ENCODE measurements at places on chromosomes 6 and 20.

DNA sequence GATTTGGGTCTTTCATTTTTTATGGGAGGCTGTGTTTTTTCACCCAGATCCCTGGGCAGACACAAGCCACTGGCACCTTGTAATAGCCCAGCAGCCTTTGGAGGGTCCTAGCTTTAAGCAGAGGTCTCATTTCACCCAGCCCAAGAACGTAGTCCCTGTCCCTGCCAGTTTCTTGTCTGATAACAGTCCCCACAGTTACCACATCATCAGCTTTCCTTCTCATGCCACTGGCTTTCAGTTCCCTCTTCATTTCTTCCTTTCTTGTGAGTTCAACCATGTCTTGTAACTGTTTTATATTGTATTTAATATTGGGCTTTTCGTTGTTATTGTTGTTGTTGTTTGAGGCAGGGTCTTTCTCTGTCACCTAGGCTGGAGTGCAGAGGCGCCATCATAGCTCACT, 10.6 kb downstream of the PNPLA1 start:
- no peak for DNase-seq

DNA sequence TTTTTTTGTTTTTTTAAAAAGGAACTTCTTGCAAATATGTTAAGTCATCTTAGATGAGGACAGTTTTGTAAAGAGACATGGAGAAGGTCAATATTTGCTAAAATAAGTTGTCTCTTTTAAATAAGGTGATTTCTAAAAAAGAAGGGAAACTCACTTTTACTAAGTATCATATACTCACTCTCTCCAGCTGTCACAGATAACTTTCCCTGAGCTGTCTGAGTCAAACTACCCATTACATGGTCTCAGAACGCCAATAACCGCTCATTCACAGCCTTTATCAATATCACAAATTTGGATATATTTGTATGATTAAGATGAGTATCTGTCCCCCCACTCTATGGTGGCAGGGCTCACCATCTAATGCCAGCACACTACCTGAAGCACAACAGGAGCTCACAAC, 47.6 kb downstream of the IPCEF1 start:
- DNase-seq, result no peak

DNA sequence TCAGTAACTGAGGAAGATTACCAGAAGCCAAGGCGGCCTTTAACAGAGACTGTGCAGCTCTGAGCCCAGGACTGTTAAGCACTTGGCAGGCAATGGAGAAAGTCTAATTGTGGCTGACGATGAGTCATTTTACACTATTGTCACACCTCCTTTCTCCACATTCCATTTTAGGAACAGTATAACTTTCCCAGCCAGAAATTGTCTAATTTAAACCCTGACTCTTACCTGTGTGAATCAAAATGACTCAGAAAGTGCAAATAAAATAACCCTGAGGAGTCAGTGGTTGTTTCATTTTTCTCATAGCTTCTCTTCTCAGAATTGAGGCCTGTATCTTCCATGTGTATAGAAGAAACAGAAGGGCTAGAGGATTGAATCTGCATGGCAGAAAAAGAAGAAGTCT, 40.0 kb upstream of the OPN5 start:
- DNase-seq, result no peak

- DNase-seq, result no peak
Observed at GRCh38 chr20:15289337-15289736, 951.9 kb upstream of the FLRT3 start.

DNA sequence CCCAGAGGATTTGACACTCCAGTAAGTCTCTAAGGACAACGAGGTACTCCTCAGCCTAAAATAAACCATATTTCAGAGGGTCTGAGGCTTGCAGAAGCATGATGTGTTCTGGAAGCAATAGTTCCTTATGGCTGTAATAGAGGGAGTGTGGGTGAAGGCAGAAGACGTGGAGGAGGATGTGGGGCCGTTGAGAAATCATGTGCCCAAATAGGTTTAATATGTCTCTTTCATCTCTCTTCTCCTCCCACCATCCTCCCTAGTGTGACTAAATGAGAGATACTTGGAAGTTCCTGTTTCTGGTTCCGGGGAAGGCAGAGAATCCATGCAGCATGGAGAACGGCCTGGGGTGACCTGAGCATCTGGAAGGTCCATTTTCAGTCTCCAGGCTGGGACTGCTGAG, 174.0 kb upstream of the RSPO3 start:
- no peak for DNase-seq

DNA sequence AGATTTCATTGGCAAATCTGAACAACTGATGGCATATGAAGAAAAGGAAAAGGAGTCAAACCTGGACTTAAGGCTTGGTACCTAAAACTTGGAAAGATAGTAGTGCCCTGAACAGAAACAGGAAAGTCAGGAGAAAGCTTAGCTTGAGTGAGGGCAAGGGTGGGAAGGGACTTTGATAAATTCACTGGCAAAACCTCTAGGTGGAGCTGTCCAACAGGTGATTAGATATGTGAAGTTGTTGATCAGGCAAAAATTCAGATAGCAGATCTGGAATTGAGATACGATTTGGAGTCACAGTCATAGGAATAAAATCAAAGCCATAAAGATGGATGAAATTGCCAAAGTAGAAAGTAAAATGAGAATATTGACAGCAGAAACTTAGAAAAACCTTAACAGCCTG, 16.1 kb upstream of the ZNF292 start:
- peak; percentile 19 for DNase-seq

- DNase-seq, result no peak
Observed at GRCh38 chr20:59087829-59088433, 45.3 kb upstream of the PRELID3B start.

- DNase-seq, result no peak
Observed at GRCh38 chr6:79671600-79672266, 40.6 kb downstream of the SH3BGRL2 start.

- no peak for DNase-seq
Observed at GRCh38 chr6:32128751-32129296, 778 bp upstream of the ATF6B start.

DNA sequence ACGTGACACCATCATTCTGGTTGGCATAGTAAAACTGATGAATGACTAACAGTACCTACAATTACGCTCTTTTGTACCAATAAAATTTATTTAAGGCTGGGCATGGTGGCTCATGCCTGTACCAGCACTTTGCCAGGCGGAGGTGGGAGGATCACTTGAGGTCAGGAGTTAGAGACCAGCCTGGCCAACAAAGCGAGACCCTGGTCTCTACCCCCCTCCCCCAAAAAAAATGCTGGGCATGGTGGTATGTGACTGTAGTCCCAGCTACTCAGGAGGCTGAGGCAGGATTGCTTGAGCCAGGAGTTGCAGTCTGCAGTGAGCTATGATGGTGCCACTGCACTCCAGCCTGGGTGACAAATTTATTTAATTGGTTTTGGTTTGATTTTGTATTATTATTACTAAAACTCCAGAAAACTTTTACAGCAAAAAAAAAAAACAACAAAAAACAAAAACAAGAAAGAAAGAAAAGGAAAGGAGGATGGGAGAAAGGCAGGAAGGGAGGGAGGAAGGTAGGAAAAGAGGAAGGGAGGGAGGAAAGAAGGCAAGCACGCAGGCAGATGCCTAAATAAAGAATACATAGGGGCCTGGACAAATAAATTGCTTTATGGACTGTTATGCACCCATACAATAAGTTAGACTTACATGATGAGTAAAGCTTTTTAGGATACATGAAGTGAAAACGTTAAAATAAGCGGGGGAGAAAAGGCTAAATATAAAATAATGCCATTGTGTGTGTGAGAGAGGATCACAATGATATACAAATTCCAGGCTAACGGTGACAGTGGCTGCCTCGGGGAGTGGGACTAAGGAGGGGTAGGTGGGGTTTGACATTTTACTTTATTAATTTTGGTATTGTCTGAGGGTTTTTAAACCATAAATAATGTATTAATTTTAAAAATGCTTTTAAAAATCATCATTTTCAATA, 682 bp upstream of the ZSCAN9 start:
- no peak for DNase-seq

DNA sequence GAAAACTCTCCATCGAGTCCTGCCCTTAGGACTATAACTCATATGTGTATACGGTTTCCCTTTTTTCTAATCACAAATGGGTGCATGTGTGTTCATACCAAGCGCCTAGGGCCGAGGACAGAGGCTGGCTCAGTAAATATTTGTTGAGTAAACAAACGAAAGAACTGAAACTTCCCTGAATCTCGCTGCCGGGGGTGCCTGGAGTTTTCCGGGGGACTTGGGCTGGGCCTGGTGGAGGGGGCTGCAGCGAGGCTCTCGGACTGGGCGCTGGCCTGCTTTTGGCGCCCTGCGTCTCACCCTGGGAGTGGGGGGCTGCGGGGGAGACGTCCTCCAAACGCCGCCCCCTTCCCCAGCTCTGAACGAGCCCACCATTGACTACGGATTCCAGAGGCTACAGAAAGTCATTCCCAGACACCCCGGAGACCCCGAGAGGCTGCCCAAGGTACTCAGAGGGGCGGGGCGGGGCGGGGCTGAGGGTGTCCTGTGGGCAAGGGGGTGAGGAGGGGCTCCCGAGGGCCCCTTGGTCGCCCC, 49.0 kb downstream of the CPXM1 start:
- no peak for DNase-seq

GRCh38 chr6:52102405-52102804, 15.0 kb upstream of the PKHD1 start:
- DNase-seq, result no peak

DNA sequence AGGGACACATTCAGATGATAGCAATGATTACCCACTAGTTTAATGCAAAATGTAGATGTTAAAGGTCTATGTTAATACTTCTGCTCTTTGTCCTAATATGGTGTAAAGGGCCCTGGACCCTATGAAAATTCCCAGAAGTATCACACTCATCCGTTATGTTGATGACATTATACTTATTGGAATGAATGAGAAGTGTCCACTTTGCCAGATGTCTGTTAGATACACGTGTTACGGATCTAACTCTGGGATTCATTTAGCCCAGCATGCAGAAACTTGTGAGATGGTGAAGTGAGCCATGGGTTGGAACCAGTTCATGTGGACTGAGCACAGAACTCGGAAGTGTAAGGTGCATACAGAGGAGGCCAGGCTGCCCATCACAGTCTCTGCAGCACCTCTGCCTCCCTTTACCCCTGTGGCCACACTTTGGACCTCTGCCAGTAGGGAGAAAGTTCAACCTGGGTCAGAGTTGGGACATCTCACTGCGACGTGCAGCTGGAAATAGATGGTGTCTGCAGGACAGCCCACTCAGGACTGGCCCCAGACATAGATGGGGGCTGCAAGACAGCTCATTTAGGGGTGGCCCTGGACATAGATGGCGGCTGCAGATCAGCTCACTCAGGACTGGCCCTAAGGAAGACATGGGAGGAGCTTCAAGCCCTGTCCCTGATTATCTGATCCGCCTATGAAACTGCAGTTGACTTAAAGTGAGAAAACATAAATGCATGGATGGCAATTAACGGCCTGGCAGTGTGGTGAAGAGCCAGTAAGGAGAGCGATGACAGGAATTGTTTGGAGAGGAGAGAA, 71.2 kb upstream of the THBS2 start:
- no peak for DNase-seq

DNA sequence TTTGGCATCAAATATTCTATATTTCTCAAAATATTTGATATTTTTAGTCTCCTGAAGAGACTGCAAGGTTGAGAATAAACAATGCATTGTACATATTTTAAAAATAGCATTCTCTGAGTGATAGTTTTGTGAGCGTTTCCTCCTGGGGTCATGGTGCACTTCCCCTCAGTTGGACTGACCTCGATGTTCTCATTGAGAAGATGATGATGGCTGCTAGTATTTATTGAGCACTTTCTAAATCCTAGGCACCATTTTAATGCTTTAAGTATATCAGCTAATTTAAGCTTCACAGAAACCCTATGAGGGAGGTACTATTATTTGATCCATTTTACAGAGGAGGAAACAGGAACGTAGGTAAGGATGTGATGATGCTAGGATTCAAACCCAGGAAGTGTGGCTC, 18.2 kb downstream of the DSE start:
- DNase-seq, result no peak

GRCh38 chr6:39157511-39157910, 42.5 kb upstream of the SAYSD1 start:
- DNase-seq, result no peak

DNA sequence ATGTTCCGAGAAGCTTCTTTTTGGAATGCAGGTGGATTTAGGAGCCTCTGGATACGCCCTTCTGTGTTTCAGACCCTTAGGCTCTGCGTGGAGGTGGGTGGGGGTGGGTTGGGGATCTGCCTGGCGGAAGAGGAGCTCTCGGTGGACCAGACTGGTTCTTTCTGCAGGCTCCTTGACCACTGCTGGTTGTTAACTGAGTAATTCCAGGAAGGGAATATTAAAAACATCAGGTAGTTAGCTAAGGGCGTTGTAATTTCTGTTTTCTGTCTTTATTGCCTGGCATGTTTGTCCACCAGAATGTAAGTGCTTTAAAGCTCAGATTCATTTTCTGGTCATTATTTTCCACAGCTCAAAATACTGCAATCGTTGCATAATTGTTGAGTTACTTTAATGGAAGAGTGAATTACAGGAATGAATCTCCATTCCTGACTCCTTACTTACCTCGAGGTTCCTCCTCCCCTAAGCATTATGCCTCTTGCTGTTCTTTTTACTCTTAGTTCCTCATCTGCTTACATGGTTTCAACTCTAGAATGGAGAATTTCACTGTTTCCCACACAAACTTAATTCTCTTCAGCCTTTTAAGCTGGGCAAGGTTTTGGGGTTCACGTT, 5.9 kb downstream of the CDYL start:
- DNase-seq, result no peak

Data from HS-5 (cell line).